Lung (tissue), 17 donors: ENCODE measurements at places on chromosomes 2 and 18. TPM values are rescaled to one million over a fixed set of nuclear protein-coding genes. Genes with fewer than 3 reads are reported as not detected.

MATN3 gene
- 2.9 TPM for total RNA-seq

- no peak overlapping the region for H3K4me3 ChIP-seq
- H3K27ac ChIP-seq = no peak overlapping the region
- DNase-seq = no peak
- H3K36me3 ChIP-seq = no peaks in the 10 kb centered on the region
Measured at GRCh38 chr2:153043385-153043784, 325.0 kb downstream of the ARL6IP6 start.

DNA sequence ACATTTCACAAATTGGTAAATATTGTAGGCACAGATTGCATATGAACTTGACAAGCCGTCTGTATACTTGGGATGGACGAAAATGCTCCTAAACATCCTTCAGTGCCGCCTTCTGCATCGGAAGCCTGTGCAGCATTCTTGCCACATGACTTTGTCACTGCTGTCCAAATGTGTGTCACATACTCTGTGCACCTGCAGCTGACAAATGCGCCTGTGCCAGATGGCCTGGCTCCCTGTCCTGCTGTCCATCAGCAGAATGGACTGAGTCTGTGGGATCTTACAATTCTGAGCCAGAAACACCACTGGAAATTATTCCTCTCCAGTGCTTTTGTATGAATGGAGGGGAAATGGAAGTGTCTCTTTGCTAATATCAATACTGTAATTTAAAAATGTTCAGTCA is 89.9 kb downstream of the DCDC2C start:
- H3K4me3 ChIP-seq = no peak overlapping the region
- no peak for DNase-seq
- no peaks in the 10 kb centered on the region for H3K36me3 ChIP-seq
- H3K4me1 ChIP-seq = no peaks in the 10 kb centered on the region
- H3K27me3 ChIP-seq = no peaks in the 10 kb centered on the region
- no peak overlapping the region for H3K27ac ChIP-seq

DNA sequence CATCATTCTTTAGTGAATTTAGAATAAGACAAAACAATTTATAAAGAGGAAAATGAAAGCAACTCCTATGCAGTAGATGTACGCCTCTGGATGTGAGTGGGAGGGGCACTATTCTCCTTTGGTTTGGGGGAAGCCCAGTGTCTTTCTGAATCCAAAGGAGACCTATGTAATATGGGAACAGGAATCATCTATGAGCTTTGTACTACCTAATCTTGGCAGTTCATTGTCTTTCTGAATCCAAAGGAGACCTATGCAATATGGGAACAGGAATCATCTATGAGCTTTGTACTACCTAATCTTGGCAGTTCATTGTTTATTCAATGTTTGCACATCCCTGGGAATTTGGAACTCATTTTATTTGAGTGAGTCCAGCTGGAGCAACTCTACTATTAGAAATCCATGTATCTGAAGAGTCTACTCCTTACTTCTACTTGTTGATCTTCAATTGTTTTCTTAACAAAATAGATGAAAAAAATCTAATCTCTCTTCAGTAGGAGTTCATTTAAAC is 401.1 kb upstream of the LRATD1 start:
- H3K4me1 ChIP-seq = no peaks in the 10 kb centered on the region
- H3K36me3 ChIP-seq = no peaks in the 10 kb centered on the region
- no peak overlapping the region for H3K27ac ChIP-seq
- DNase-seq = no peak
- no peak overlapping the region for H3K4me3 ChIP-seq

GRCh38 chr18:30920757-30921156 is 121.8 kb downstream of the DSC3 start:
- no peaks in the 10 kb centered on the region for H3K36me3 ChIP-seq
- no peaks in the 10 kb centered on the region for H3K4me1 ChIP-seq
- no peaks in the 10 kb centered on the region for H3K27me3 ChIP-seq
- H3K4me3 ChIP-seq = no peak overlapping the region
